H9 (cell line): ENCODE measurements at places on chromosomes 3 and 15. TPM values are rescaled to one million over a fixed set of nuclear protein-coding genes. Genes with fewer than 3 reads are reported as not detected.
A peak's percentile ranks its signal among the peaks of the same experiment; 100 is the strongest.

The SERPINI1 gene
- total RNA-seq, result 5.8 and 6.0 TPM in 2 replicates

GRCh38 chr3:186216900-186217819, 108.3 kb upstream of the ETV5 start:
- no peak for DNase-seq
- H3K36me3 ChIP-seq, result no peaks in the 10 kb centered on the region
- H3K27me3 ChIP-seq, result no peaks in the 10 kb centered on the region
- no peak overlapping the region for H3K27ac ChIP-seq
- no peaks in the 10 kb centered on the region for H3K4me1 ChIP-seq

GRCh38 chr3:174242311-174243041, 616.7 kb upstream of the NAALADL2 start:
- H3K27ac ChIP-seq, result no peak overlapping the region
- 0 out of 2 replicates have a peak, but pooled peaks cover 1% of the 10 kb centered on the region for H3K36me3 ChIP-seq
- no peaks in the 10 kb centered on the region for H3K27me3 ChIP-seq
- no peak overlapping the region for H3K4me3 ChIP-seq
- DNase-seq, result no peak

DNA sequence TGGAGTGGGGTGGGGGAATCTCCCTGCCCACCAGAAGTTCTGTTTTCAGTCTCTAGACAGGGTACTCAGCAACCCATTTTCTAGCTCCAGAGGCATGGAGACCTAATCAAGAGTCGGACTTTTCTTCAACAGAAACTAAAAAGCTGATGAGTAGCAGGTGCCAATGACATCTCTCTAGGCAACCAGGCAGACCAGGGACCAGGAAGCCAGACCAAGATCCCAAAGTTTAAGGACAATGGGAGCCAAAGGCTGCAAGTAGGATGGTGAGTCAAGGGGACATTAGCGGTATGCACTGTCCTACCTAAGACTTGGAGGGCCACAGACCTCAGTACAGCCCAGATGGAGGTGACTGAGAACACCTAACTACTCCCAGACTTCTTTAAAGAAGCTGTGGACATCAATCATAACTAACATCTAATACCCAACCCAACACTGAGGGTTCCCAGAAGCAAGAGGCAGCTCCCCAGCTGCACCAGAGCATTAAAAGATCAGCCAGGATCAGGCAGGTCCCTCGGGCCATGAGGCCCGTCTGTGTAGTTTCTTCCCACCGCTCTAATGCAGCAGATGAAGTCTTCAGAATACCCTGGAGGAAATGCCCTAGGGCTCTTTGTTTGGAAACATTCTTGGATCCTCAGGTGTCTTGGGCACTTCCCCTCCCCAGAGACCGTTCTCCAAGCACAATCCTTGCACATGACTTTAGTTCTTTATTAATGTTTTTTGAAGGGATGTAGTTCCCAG, 979 bp downstream of the CCDC71 start:
- peaks cover 4% of the 10 kb centered on the region; the same call in 1 of the 2 replicates for H3K4me1 ChIP-seq
- no peak for DNase-seq
- H3K4me3 ChIP-seq, result peak overlapping the region; percentile 95
- no peaks in the 10 kb centered on the region for H3K27me3 ChIP-seq
- H3K36me3 ChIP-seq, result peaks cover 15% of the 10 kb centered on the region

DNA sequence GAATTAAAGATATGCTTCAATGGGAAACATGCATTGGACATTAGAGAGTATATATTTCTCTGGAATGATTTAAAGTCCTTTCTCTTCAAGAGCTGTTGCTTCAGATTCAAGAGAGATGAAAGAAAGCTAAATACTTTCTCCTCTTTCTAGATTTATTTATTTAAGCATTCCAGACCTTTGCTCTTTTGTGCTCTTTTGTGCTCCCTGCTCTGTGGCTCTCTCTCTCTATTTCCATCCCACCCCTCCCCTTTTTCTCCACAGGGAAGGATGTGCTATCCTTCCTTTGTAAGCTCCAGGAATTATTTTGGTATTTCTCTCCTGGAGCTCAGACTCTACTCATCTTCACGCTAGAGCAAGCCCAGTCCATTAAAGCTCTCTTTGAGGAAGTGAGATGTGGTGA, 871.9 kb upstream of the GBE1 start:
- H3K27me3 ChIP-seq, result no peaks in the 10 kb centered on the region
- H3K4me3 ChIP-seq, result no peak overlapping the region
- peaks cover 9% of the 10 kb centered on the region; the same call in 1 of the 2 replicates for H3K36me3 ChIP-seq
- no peak overlapping the region for H3K27ac ChIP-seq

The FRMD4B gene
- 2.0 and 3.4 TPM in 2 replicates for total RNA-seq

DNA sequence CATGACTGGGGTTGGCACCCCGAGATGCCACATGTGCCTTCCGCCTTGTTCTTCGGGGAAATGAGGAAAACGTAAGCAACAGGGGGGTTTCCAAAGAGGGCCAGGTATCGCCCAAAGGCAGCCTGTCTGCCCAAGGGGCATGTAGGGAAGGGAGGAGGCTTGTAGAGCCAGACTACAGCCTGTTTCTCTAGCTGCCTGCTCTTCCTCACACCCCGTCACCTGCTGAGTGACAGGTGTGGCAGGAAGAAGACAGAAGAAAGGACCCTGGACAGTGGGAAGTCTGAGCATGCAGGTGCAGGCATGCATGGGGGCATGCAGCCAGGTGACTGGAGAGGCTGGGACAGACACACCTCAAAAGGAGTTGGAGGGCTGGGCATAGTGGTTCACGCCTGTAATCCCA, 9.8 kb downstream of the PLA2G4E start:
- no peaks in the 10 kb centered on the region for H3K27me3 ChIP-seq
- H3K36me3 ChIP-seq, result no peaks in the 10 kb centered on the region
- H3K4me1 ChIP-seq, result no peaks in the 10 kb centered on the region

The TMEM43 gene
- total RNA-seq, result 35.8 and 36.7 TPM in 2 replicates

DNA sequence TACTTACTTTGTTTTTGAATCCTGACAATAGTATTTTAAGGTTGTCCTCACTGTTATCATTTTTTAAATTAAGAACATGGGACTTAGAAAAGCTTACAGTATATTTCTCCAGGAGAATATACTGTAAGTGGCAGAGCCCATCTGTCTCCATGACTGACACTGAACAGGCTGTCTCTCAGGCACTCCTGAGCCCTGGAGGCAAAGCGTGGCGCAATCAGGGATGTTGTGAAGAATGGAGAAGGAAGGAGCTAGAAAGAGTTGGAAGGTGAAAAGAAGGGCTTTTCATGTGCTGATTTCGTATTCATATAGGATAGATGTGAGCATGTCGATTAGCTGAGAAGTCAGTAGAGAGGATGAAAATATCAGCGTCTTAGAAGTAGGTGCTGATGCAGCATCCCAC, 41.5 kb downstream of the FGF12 start:
- DNase-seq, result no peak
- H3K27me3 ChIP-seq, result no peaks in the 10 kb centered on the region
- no peak overlapping the region for H3K4me3 ChIP-seq
- H3K27ac ChIP-seq, result no peak overlapping the region

The ADGRG7 gene
- not detected in 2 replicates for total RNA-seq

DNA sequence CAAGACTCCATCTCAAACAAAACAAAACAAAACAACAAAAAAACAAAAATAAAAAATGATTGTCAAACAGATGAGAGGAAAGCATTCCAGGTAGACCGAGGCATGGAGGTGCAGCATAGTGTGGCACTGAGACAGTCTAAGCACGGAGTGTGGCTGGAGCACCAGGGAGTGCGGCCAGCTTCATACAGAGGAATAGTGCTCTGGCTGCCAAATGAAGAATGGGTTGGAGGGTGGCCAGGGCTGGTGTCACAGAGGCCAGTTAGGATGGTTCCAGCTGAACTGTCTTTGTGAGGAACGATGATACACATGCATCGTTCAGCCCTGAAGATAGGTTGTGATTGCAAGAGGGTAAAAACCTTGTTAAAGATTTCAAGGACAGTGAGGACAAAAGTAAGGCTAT, 28.3 kb downstream of the MITF start:
- H3K36me3 ChIP-seq, result no peaks in the 10 kb centered on the region
- no peak overlapping the region for H3K27ac ChIP-seq
- H3K27me3 ChIP-seq, result no peaks in the 10 kb centered on the region
- H3K4me3 ChIP-seq, result no peak overlapping the region
- H3K4me1 ChIP-seq, result no peaks in the 10 kb centered on the region

The IL20RB gene
- 1.5 TPM in 2 replicates for total RNA-seq

DNA sequence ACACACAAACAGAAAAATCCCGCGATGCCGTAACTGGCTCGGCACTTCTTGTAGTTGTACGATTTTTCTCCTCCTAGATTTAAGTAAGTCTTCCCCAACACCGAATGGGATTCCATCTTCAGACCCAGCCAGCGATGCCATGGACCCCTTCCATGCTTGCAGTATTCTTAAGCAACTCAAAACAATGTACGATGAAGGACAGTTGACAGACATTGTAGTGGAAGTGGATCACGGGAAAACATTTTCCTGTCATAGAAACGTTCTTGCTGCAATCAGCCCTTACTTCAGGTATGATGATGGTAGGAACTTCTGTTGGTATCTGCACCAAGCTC, 763 bp downstream of the KBTBD8 start:
- H3K27ac ChIP-seq, result no peak overlapping the region
- no peaks in the 10 kb centered on the region for H3K27me3 ChIP-seq
- no peak for DNase-seq

DNA sequence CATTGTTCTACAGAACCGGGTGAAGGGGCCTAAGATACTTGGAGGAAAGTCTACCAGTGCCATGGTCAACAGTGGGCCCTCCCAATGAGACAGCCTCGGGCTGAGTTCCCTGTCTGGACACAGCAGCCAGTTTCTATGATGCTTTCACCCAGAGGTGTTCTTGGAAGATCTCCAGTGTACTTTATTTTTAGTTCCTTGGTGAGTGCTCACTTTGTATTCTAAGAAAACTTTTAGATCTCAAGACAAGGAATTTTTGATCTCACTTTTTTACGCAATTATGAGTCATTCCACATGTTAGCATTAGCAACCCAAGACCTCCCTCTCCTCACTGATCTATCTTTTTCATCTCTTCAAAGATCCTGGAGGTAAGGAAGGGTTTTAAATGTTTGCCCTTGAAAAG, 287.7 kb downstream of the RORA start:
- H3K4me1 ChIP-seq, result no peaks in the 10 kb centered on the region
- H3K36me3 ChIP-seq, result peaks cover 14% of the 10 kb centered on the region
- H3K27me3 ChIP-seq, result no peaks in the 10 kb centered on the region
- no peak overlapping the region for H3K4me3 ChIP-seq
- no peak for DNase-seq

The ROBO1 gene
- total RNA-seq, result 62.2 and 62.7 TPM in 2 replicates

DNA sequence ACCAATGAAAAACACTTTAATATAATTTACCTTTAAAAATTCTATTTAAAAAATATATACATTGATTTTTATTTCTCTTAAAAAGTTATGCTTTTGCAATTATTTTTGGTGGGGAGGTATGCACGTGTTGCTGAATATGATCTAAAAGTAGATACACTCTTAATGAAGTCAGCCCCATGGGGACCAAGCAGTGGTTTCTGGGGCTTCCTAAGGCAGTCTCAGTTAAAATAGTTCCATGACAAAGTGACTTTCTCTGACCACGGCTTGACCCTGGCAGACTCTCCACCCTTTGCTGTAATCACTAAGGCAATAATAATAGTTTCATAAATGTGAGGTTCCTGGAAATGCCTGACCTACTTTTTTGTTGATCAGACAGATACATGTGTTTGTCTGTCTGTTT, 50.4 kb downstream of the CCR4 start:
- no peaks in the 10 kb centered on the region; the same call in 1 of the 2 replicates for H3K4me1 ChIP-seq
- DNase-seq, result no peak
- no peaks in the 10 kb centered on the region for H3K27me3 ChIP-seq
- peaks cover 13% of the 10 kb centered on the region for H3K36me3 ChIP-seq
- no peak overlapping the region for H3K27ac ChIP-seq
- no peak overlapping the region for H3K4me3 ChIP-seq

DNA sequence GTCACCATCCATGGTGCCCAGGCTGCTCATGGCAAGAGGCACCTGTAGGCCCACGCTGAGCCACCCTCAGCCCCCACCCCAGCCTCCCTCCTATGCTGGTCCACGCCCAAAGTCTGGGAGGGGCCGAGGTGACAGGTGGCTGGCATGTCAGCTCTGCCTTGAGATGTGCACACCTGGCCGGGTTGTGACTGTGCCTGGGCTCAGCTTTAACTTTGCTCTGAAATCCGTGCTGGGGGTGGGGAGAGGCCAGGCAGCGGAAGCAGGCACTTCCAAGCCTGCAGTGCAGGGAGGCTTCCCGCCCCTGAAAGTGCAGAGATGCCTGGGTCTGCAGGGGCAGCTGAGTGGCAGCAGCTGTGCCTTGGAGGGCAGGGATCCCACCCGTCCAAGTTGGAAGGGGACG, 1124.8 kb downstream of the SI start:
- no peak overlapping the region for H3K4me3 ChIP-seq
- no peaks in the 10 kb centered on the region for H3K4me1 ChIP-seq
- H3K27ac ChIP-seq, result no peak overlapping the region
- DNase-seq, result no peak
- no peaks in the 10 kb centered on the region for H3K36me3 ChIP-seq

The GOLGA8T gene
- 0.53 TPM in 1 of 2 replicates, not detected in the other for total RNA-seq

DNA sequence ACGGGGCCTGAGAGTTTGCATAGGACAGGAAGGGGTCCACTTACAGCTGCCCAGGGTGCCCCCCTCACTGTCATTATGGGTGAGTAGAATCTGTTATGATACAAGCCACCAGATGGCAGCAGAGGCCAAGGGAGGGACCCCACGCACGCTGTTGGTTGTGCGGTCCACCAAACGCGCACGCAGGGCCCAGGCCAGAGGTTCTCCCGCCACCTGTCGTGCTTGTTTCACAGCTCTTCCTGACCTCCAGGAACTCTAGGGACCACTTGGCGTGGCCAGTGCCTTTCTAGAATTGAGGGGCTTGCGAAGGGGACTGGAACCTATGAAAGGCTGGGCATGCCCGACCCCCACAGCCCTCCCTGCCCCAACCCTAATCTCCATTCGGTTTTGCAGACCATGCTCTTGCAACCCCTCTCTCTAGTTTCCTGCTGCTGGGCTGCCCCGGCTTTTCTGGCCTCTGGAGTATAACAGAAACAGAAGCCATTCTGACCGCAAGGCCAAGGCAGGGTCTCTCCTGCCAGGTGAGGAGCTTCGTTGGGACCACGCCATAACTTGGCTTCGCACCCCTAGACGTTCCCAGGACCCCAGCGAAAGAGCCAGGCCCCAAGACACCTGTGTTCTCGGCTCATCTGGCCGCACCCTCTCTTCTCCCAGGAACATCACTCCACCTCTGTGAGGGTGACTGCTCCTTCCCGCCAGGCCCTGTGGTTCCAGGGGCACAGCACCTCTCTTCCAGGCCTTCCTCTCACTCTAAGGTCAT, 46.0 kb downstream of the ALDH1L1 start:
- H3K27me3 ChIP-seq, result no peaks in the 10 kb centered on the region
- no peak overlapping the region for H3K4me3 ChIP-seq

DNA sequence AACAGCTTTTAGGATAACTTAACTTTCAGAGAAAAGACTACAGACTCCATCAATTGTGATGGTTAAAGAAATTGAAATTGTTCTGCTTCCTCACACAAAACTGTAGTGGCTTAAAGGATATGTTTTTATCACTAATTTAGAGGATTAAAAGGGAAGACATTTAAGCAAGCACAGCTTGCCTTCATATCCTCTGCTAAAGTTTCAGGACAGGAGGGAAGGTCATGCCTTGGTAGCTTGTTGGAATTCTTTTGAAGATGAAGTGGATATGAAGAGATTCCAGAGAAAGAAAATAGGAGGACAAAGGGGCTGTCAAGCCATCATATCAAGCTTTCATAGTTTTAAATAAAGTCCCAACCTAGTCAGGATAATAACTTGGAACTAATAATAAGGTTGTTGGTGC, 33.1 kb downstream of the CCDC80 start:
- no peak for DNase-seq
- no peaks in the 10 kb centered on the region for H3K36me3 ChIP-seq
- H3K4me1 ChIP-seq, result 0 out of 2 replicates have a peak, but pooled peaks cover 3% of the 10 kb centered on the region
- H3K4me3 ChIP-seq, result no peak overlapping the region

- no peak overlapping the region for H3K4me3 ChIP-seq
- DNase-seq, result no peak
- no peak overlapping the region for H3K27ac ChIP-seq
- H3K36me3 ChIP-seq, result no peaks in the 10 kb centered on the region
- no peaks in the 10 kb centered on the region for H3K4me1 ChIP-seq
- peaks cover 2% of the 10 kb centered on the region; the same call in 1 of the 2 replicates for H3K27me3 ChIP-seq
Measured at GRCh38 chr15:98416222-98416855, 232.0 kb upstream of the IGF1R start.
